Epithelial cell of esophagus (primary cell): ENCODE measurements at places on chromosomes 13 and 19.

DNA sequence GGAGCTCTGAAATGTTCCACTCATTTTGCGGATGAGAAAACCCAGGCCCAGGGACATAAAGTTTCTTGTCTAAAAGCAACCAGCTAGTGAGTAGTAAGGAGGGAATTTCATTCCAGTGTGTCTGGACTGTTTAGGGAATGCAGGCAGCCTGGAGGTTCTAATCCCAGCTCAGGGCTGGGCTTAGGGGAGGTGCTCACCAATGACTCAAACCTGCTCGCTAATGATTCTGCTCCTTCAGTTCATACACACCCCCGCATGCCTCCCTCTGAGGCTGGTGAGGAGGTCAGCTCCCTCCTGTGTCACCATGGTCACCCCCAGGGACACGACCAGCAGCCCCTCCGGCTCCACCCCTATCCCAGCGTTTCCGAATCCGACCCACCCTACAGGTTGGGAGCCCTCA, 34.6 kb downstream of the CYP4F2 start:
- peak; percentile 60 for DNase-seq

- DNase-seq, result peak; percentile 62
Measured at GRCh38 chr13:52001120-52001731, 10.0 kb downstream of the ATP7B start.

- no peak for DNase-seq
Measured at GRCh38 chr19:21587549-21587948, 82.1 kb downstream of the ZNF429 start.

DNA sequence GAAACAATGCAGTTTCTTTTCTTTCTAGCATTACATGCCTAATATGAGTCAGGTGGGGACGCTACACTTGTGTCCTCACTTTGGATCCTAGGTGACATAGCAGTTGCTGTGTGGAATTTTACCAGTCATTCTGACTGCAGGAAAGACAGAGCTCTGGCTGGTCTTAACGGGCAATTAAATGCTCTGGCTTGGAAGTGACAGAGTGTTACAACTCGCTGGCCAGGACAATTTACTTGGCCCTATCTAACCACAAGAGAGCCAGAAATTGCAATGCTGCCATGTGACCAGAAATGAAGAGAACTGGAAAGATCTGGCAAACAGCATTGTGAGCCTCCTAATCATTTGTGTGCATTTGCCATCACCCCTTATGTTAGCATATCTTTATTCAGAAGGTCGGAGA, 351.1 kb downstream of the DCT start:
- no peak for DNase-seq

DNA sequence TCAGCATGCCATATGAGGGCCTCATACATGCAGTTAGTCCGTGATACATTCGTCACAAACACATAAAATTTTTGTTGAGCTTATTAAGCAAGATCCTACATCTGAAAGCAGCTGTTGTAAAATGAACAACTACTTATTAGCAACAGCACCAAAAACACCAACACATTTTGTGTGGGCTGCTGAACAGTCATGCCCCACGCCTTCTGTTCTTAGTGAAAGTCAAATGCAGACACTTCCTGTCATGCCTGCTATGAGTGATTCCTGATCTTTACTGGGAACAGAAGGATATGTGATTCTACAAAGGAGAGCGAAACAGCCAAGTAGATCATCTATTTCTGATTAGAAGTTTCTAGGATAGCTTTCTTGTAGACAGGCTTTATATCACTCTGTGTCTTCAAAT, 4.2 kb upstream of the B3GLCT start:
- peak; percentile 26 for DNase-seq

DNA sequence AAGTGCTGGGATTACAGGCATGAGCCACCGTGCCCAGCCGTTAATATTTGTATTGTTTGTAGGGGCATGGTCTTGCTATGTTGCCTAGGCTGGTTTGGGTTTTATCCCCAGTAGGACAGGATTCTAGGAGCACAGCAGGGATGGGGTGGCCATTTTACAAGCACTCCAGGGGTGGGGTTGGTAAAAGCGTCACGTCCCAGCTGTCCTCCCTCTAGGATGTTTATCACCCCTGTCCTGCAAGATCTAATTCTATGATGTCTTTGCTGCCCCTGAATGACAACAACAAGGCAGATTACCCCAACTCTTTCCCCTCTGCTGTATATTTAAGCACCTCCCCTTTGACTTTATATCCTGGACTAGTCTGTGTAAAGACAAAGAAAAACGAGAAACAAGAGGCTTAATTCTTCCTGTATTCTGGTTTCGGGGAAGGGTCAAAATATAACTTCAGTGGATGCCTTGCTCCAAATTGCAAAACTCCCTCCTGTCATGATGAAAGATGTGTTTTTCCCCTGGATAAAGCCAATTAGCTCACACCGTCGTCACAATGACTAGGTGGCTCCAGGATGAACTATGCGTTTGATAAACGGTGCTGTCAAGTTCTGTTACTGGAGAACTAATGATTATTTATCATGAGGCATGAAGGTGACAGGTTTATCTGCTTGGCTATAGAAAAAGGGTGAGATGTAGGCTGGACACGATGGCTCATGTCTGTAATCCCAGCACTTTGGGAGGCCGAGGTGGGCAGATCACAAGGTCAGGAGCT, 27.8 kb upstream of the OR1M1 start:
- DNase-seq, result peak; percentile 30

DNA sequence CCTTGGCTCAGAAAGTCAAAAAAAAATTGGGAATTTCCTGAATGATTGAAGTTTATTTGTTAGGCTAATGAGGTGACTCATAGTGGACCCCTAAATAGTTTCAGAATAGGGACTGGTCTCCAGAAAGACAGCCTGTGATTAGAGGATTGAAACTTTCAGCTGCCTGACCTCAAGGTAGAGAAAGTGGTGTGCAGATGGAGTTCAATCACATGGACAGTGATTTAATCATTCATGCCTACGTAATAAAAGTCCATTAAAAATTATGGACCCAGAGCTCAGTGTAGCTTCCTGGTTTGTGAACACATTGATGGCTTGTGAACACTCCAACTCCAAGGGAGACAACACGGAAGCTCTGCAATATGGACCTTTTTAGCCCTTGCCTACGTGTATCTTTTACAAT, 533.2 kb upstream of the PCDH9 start:
- DNase-seq, result no peak

DNA sequence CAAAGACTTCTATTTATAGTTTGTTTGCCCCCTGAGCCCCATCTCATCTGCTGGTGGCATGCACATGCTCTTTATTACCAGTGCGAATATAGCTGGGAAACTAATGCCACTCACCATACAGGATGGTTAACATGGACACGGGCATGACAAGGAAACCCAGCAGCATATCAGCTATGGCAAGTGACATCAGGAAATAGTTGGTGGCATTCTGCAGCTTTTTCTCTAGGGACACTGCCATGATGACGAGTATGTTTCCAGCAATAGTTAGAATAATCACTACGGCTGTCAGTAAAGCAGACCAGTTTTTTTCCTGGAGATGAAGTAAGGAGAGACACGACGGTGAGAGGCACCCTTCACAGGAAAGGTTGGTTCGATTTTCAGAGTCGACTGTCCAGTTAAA, 1.5 kb downstream of the HTR2A start:
- no peak for DNase-seq

GRCh38 chr13:25869941-25870340, 181.9 kb downstream of the SHISA2 start:
- no peak for DNase-seq

DNA sequence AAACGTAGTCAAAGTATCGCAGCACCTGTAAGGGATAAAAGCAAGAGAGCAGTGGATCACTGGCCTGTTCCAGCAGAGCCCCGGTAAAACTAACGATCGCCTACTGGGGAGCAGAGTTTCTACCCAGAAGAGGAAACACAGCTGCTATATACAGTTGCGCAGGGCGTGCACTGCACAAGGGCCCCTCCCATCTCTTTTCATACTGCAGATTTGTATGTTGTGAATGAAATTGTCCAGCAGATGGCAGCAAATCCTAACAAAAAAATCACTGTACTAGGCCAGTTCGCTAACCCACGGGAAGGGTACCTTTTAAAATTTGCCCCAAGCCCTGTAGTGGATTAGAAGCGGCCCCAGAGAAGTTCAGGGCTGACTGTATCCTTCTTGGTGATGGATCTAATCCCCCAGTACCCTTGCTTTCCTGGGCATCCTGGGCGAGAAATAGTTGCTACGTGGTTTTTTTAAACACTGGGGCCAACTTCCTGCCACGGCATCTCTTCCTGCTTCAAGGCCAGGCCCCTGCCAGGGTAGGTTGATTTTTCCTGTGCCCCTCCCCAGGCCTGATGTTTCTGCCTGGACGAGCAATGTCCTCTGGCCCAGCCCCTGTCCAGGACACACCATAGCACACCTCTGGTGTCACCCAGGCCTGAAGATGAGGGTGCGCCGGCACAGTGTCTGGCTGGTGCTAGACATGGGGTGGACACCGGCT, 127.0 kb downstream of the IER2 start:
- peak; percentile 74 for DNase-seq

- DNase-seq, result no peak
Measured at GRCh38 chr19:17623224-17623935, 64.8 kb downstream of the UNC13A start.

DNA sequence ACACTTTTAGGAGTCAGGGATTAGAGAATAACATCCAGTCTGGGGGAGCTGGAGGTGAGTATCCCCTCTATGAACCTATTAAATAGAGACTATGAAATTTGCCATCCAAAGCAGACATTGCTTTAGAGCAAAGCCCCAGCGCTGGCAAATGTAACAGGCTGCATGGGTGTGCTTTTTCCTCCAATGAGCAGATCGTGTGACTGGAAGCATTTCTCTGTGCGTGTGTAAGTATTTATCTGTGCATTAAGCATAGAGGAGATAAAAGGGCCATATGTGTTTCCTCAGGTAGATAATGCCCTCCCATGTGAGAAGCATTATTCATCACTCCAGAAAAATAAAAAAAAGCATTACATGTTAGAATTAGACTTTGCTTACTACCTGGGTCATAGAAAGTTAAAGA, 924 bp downstream of the TNFSF13B start:
- DNase-seq, result no peak

GRCh38 chr13:74860789-74861188, 621.2 kb downstream of the TBC1D4 start:
- no peak for DNase-seq

- no peak for DNase-seq
Measured at GRCh38 chr13:75079226-75079625, 402.7 kb downstream of the TBC1D4 start.

DNA sequence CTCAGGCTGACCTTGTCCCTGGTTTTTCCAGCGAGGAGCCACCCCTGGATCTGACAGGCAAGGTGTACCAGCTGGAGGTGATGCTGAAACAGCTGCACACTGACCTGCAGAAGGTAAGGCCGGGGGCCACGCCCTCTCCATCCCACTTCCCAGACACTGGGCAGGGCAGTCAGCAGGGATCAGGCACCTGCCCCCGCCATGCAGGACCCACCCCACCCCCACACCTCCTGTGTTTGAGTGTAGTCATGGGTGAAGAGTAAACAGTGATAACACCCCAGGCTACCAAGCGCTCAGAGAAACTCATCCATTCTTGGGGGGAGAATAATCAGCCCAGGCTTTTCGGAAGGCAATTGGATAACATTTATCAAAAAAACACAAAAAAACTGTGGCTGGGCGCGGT, 19.9 kb downstream of the DPF1 start:
- no peak for DNase-seq

DNA sequence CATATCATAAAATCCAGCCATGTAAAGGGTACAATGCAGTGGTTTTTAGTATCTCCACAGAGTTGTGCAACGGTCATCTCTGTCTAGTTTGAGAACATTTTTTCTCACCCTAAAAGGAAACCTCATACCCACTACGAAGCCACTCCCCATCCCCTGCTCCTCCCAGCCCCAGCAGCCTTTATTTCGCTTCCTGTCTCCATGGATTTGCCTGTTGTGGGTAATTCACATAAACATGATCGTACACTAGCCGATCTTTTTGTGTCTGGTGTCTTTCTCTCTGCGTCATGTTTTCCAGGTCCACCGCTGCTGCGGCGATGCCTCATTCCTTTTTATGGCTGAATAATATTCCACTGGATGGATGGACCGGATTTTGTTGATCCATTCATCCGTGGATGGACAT, 28.6 kb downstream of the BICRA start:
- no peak for DNase-seq

DNA sequence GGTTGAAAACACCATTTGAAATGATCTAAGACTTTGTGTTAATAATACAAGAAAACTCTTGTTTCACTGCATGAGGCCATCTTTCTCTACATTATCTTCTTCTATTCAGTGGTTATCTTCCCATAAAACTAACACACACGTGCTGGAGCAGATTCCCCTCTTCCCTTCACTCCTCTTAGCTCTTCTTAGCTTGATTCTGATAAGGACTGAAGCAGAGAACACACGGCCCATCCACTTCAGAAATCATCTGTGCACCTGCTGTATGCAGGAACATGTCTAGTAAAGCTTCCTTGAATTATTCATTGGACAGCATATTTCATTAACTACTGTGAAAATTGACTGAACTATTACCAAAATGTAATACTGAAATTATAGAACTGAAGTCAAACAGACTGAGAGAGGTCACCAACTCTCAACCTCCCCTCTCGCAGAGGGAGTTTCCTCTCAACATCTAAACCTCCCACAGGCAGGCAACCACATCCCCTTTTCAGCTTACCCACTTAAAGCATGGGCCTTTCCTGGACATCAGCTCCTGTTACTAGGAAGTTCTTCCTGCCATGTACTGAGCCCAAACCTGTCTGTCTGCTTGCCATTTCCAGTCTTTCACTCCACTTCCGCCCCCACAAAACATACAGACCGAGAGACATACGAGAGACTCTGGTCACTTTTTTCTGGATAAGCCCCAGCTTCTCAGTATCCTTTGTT, 113.9 kb downstream of the CRYL1 start:
- peak; percentile 48 for DNase-seq

DNA sequence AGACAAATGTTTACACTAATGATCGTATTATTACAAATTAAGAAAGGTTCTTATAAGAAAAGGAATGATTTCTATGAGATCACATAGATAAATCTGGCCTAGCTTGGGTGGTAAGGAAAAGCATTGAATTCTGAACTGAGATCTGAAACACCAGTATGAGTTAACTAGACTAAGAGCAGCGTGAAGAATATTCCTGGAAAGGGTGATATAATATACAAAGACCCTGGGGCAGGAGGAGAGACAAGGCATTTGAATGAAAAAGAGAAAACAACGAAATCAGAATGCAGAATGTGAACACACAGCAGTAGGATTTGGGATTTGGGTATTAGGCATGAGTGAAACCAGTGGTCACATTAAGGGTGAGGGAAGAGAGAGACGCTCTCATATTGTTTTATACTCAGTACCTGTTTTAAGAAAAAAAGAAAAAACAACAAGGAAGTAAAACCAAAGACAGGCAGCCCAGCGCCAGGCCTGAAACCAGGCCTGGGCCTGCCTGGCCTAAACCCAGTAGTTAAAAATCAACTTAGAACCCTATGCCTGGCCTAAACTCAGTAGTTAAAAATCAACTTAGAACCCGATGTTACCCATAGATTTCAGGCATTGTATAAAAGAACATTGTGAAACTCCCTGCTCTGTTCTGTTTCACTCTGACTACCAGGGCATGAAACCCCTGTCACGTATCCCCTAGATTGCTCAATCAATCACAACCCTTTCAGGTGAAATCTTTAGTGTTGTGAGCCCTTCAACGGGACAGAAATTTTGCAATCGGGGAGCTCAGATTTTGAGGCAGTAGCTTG, 287.1 kb downstream of the ITGBL1 start:
- DNase-seq, result no peak
